ENCODE measurements at places on chromosomes 6 and 20.
A peak's percentile ranks its signal among the peaks of the same experiment; 100 is the strongest.

GRCh38 chr20:44003609-44004008 lies 89.0 kb downstream of the TOX2 start:
- DNase-seq, result no peak

GRCh38 chr20:2651772-2652723 lies at the start of gene NOP56:
TSS of gene NOP56 (plus strand) at chr20:2652632. CDS start at chr20:2652661, 29 bp downstream.
- peak; percentile 81 for DNase-seq

DNA sequence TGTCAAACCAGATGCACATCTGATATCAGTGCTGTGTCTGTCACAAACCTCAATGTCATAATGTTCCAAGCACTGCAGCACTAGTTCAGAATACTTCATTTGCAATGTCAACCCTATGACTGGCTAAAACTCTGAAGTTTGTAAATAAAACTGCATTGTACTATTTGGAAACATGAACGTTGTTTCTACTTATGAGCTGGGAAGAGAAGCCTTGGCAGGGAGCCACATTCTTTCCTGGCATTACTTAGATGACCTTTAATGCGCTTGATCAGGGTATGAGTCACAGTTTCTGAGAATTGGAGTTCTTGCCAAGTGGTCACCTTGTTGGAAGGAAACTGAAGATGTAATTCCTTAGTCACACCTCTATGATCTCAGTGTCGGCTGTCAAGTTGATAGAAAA lies 664.8 kb upstream of the MMS22L start:
- DNase-seq, result no peak

DNA sequence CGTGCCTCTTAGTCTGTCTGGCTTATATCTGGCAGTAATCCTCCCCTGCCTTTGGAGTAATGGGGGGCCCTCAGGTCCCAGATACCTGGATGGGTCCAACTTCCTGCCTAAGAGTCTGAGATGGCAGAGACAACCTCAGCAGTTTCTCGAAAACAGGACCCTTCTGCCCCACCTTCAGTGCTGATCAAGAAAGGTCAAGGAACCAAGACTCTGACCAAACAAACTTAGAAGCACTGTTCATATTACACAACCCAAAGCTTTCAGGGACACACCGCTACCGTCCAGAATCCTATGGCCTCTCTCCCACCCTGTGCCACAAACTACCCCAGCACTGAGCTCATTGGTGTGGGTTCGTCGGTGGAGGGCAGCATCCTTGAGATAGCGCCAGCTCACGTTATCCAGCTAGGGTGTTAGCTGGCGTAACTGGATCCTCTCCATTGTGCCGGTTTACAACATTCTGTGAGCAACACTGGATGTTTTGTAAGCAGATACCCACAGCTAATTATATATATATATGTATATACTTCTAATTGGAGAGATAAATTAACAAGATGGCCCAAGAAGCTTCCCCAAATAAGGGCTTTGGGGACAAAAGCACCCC lies 7.6 kb upstream of the TMC2 start:
- DNase-seq, result no peak

DNA sequence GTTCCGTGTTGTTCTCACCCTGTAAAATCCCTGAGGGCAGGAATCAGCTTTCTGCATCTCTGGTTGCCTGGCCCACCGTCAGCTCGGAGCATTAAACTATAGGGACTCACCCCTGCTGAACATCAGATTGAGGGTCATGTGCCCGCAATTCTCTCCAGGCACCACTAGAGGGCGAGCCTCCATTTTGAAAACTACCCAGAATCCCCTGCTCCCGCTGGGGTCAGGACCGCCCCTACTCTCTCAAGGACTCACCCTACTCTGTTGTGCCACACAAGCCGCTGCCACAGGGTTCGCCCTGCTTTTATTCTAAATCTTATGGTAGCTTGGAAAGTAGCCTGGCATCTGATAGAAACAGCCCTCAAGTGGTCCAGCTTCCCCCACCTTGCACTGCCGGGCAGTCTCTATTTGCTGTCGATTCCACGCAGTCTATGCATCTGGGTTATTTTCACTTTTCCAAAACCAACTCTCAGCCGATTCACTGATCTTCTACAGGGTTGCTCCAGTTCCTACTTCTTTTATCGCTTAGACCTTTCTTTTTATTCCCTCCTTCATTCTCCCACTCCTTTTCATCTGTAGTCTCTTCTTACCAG lies 244.1 kb upstream of the QKI start:
- peak; percentile 11 for DNase-seq

DNA sequence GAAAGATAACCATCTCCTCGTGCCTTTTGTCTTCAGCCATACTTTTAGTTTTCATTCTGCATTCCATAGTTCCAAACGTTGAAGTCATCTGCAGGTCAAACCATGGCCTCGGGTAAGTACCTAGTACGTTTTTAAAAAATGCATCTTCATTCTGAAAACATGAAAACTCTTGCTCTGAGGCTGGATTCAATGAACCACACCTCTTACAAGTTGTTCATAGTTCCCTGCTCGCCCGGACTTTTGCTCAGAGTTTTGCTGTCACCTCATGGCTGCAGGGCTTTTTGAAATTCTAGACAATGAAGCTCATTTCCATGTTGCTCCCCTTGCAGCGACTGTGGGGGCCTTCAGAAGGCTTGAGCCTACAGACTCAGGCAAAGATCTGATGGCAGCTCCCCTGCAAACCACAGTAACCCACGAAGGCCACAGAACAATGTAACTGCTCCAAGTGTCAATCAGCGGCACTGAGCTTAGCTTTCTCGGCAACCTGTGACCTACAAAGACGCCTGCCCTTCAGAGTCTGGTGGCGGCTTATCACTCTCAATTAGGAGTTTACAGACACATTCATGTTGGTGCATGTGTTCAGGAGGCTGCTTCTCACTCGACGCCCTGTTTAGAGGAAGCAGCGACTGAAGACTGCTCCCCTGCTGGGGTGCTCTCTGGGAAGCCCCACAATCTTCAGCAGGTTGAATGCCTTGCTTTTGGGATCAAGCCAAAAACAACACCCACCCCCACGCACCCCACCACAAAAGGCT lies 61.2 kb downstream of the FOXC1 start:
- no peak for DNase-seq

DNA sequence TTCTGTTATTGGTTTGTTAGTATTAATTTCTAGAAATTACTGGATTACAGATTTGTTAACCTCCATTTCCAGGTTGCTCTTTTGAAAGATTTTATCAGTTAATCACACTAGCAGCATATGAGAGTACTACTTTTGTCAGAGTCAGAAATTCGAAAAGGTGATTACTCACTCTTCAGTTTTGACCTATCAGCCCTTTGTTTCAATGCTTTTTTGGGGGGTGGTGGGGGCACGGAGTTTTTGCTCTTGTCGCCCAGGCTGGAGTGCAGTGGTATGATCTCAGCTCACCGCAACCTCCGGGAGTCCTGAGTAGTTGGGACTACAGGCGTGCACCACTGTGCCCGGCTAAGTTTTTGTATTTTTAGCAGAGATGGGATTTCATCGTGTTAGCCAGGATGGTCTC lies 149.2 kb downstream of the JARID2 start:
- DNase-seq, result no peak

DNA sequence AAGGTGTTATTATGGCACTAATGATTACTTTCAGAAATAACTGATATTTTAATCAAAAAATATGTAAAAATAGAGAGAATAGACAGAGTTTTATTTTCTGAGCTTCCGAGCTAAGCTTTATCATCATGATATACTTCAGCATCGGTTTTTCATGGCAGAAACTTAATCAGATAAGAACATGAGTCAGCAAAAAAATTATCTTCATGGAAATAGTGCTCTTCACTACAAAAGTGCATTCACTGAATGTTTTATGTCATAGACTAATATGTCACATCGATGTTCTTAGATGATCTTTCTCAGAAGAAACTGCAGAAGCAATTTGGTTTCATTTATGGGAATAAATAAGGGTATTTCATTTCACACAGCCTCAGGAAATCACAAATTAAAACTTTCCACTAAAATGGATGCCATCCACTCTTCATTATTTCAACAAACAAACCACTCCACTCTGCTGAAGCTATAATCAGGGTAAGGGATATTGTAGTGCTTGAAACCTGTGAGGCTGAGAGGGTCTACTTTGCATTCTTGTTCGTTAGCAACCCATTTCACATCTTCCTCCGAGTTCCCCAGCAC lies 10.2 kb upstream of the MAP3K7 start:
- DNase-seq, result no peak

GRCh38 chr6:4066029-4066755 lies 12.7 kb downstream of the FAM217A start:
- no peak for DNase-seq

GRCh38 chr20:63628246-63628975 lies 1.5 kb upstream of the GMEB2 start:
- DNase-seq, result no peak

GRCh38 chr20:38725931-38726803 lies 1.9 kb downstream of the SLC32A1 start:
- no peak for DNase-seq

DNA sequence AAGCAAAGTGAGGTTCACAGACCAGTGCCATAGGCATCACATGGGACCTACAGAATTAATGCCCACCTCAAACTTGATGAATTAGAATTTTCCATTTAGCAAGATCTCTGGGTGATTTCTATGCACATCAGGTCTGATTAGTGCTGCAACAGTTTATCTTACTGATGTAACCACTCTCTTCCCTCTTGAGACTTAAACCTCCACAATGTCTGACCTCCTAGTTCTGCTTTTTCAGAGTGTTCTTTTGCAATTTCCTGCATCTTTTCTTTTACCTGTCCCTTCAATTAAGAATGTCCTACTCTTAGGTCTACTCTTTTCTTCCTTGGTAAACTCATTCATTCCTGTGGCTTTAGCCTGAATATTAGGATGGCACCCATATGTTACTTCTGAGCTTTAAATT lies 615.3 kb downstream of the TFAP2A start:
- DNase-seq, result no peak

GRCh38 chr20:53187392-53188068 lies 215.4 kb downstream of the TSHZ2 start:
- DNase-seq, result no peak

DNA sequence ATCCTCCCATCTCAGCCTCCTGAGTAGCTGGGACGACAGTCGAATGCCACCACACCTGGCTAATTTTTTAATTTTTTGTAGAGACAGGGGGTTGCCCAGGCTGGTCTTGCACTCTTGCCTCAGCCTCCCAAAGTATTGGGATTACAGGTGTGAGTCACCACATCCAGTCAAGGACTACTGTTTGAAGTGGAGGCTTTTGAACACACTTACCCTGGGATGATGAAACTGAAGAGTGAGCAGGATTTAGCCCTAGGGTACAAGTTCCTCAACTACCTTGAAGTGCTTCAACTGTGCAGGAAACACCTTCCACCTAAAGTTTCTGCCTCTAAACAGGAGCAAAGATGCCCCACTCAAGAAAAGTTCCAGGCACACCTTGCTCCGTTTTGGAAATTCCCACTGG lies 15.7 kb upstream of the PARD6B start:
- DNase-seq, result no peak

DNA sequence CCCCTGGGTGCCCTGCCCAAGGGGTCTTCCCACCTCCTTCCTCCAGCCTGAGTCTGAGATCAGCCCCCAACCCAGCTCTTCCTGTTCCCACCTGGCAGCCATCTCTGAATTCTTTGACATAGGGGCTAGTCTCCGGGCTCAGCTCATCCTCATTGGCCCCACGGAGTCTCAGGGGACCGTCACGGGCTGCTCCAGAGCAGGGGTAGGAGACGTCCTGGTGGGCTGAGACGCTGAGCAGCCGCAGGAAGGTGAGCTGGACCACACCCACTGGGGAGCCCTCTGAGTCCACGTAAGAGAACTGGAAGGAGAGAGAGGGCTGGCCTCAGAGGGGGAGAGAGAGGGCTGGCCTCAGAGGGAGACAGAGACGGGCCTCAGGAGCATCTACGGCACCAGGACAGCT lies 28.1 kb downstream of the COL11A2 start:
- DNase-seq, result no peak

DNA sequence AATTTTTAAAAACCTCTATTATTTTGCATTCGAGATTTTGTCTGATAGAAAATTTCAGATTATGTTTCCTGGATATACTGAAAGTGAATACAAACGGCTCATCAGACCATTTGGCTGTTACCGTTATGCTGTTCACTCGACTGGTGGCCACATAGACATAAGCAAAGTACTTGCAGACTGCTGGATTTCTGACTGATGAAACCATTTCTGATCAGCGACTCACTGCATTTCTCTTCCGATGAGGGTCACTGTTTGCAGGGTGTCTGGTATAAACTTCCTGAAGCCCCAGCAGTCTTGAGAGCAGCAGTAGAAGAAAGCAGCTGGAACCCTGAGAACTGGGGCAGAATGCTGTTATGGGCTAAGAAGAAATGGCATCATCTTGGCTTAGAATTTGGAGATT lies 17.7 kb downstream of the SNX9 start:
- no peak for DNase-seq

- no peak for DNase-seq
Observed at GRCh38 chr6:4128072-4128471, 7.3 kb downstream of the ECI2 start.

DNA sequence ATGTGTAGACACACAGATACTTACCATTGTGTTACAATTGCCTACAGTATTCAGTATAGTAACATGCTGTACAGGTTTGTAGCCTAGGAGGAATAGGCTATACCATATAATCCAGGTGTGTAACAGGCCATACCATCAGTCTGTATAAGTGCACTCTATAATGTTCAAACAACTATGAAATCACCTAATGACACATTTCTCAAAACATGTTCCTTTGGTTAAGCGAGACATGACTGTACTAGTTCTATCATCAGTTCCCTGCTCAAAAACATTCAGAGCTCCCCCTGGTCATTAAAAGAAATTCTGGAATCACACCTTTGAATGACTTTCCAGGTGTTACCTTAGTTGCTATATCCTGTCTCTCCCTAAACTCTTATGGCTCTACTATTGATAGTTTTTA lies 70.4 kb upstream of the SLC2A12 start:
- no peak for DNase-seq

DNA sequence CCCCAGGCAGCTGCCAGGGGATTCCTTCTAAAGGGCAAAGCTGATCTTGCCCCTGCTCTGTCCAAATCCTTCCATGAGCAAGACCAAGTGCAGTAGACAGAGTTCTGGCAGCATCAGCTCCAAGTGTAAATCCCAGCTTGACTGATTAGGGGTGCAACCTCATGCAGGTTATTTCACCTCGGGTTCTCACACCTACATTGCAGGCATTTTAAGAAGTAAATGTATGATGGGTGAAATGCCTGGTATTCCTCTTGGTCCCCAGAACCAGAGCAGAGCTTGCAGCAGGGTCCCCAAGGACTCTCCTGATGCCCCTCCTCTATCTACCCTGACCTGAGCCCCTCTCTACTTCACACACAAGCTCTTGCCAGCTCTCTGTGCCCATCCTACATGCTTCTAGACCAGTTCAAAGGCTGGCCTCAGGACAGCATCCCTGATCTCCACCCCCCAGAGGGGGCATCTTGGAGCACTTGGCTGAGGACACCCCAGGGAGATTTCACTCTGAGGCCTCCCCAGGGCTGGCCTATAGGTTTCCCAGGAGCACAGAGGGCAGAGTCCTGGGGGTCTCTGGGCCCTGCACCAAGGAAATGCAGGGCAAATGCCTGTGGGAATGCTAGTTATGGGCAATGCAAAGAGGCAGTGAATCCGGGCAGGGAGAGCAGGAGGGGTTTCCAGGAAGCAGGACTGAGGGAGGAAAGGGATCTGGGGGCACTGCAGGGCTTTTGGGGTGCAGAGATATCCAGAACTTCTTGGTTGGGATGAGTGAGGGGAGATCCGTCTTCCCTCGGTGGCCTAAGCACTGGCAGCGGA lies 1.0 kb downstream of the LZTS3 start:
- no peak for DNase-seq

- DNase-seq, result no peak
Observed at GRCh38 chr20:41379551-41379950, 12.9 kb upstream of the EMILIN3 start.

- no peak for DNase-seq
Observed at GRCh38 chr20:59082981-59083380, 40.4 kb upstream of the PRELID3B start.

GRCh38 chr6:130975325-130975724 lies 87.7 kb downstream of the EPB41L2 start:
- no peak for DNase-seq

Measured in GM18507 (cell line).